ENCODE measurements at places on chromosomes 1 and 21. TPM values are rescaled to one million over a fixed set of nuclear protein-coding genes. Genes with fewer than 3 reads are reported as not detected.

DNA sequence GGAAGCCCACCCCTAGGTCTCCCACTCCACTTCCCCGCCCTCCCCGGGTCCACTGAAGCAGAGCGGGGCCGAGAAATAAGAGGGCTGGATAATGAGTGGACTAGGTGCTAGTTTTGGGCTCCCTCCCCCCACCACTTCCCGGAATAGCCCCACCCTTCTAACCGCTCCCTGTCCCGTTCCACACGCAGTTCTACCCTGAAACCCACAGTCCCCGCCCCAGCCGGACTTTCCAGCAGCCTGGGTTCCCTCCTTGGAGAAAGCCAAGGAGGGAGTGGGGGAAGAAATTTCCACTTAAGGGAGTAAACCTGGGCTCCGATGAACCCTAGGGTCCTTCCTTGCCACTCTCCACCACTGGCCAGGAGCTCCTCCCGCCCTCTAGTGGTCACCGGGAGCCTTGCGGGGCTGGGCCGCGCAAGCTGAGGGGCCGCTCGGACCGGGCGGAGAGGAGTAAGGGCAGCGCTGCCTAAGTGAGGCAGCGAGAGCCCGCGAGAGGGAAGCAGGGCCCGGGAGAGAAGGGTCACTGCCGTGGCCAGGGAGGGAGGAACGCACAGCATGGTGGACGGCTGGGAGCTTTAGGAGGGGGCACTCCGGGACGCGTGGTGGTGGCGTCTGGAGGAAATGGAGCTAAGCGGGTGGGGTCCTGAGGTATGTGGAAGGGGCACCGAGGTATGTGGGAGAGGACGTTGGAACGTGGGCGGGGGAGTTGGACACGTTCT lies 14.3 kb downstream of the THBS3 start:
- peak; percentile 95 for DNase-seq

- no peak for DNase-seq
Observed at GRCh38 chr1:2606881-2607621, 20.5 kb downstream of the PRXL2B start.

GRCh38 chr1:20403423-20404145 lies 82.4 kb downstream of the CAMK2N1 start:
- no peak for DNase-seq

DNA sequence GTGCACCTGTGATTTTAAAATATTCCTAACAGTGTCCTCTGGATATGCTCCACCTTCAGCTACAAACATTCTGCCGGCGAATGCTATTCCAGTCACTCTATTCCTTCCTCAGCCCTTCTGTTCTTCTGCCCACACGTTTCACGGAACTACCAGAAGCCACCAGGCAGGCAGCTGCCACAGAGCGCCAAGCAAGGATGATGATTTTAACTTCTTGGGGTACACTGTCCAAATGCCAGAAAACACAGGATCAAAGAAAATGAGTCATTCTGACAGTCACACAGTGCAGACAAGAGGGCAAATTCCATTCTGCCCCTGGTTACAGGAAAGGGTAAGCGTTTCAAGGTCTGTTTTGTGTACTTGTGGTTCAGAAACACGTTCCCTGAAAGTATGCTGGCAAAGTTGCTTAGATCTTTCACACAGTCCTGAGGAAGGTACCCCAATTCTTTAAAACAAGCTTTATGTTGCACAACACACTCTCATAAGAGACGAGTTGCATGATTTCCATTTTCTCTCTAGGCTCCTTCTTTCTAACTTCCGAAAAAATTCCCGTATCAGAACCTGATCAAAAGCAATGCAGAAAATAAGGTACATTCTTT lies 508.3 kb upstream of the PKN2 start:
- DNase-seq = peak; percentile 9

VPS72 gene
- total RNA-seq = 31.4 TPM

GRCh38 chr1:38009088-38009840 lies 3.3 kb upstream of the UTP11 start:
- DNase-seq = no peak

PCP4 gene
- 4.7 TPM for total RNA-seq

DNA sequence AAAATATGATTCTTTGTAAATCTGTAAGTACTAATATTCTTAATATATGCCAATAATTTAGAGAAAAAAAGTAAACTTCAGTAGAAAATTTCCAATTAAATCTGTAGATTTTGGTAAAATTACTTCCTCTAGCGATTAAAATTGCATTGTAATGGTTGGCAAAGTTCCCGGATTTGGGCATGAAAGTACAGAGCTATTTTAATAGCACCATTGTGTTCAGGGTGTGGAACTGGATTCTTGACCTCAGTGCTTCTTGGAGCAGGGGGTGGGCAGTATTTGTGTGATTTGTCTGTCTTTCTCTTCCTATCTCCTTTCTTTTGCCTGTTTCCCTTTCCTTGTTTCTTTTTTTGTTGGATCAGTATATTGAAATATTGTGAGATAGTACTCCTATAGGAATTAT lies 72.1 kb downstream of the DNM3 start:
- no peak for DNase-seq
